ENCODE measurements at places on chromosomes 2 and 18. TPM values are rescaled to one million over a fixed set of nuclear protein-coding genes. Genes with fewer than 3 reads are reported as not detected.

Gene CHST9
- not detected for total RNA-seq

Gene POTEF
- total RNA-seq = not detected

Gene NDUFV2
- total RNA-seq = 307 TPM

Gene CCBE1
- not detected for total RNA-seq

Gene KCNE4
- not detected for total RNA-seq

Gene SCN7A
- total RNA-seq = not detected

Gene C2orf66
- total RNA-seq = not detected

Gene CCL20
- total RNA-seq = 3.1 TPM

Gene GCG
- total RNA-seq = not detected

Gene FEV
- total RNA-seq = not detected

Gene ABCG8
- total RNA-seq = not detected

DNA sequence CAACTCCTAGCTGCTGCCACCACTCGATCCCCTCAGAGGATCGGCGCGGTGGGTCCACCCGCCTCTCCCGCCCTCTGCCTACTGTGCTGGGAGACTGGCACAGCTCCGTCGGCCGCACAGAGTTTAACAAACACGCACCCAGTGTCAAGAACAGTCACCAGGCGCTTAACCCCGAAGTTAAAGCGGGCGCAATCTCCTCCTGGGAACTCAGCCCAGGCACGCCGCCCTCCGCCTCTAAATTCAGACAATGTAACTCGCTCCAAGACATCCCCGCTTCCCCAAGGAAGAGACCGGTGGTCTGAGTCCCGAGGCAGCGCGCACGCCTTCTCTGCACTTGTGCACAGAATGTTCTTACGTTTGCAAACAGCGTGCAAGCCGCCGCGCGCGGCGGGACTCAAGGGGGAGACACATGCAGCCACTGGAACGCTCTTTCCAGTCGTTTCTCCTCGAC is 533 bp downstream of the CXCR4 start:
- peak; percentile 60 for DNase-seq
- peak overlapping the region; percentile 93 for H3K27ac ChIP-seq
- H3K36me3 ChIP-seq = peaks cover 35% of the 10 kb centered on the region
- peaks cover 64% of the 10 kb centered on the region for H3K4me1 ChIP-seq
- peak overlapping the region; percentile 94 for H3K4me3 ChIP-seq

DNA sequence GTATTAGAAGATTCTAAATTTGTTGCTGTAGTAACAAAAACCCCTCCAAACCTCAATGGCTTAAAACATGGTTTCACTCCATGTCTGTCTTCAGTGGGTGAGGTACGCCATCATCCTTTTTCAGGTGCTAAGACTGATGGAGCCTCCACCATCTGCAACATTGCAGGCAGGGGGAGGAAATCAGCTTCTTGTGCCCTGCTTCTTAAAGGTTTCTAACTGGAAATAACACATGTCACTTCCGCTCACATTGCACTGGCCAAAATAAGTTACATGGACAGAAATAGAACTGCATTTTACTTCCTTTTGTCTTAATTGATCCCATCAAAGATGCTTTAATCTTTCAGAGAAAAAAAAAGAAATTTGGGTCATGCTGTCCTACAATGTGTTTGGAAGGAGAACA is 94.1 kb downstream of the GALNT3 start:
- no peaks in the 10 kb centered on the region for H3K27me3 ChIP-seq
- DNase-seq = no peak
- H3K4me1 ChIP-seq = no peaks in the 10 kb centered on the region
- H3K4me3 ChIP-seq = no peak overlapping the region

GRCh38 chr2:74379851-74380789 is at the start of gene DCTN1:
Gene DCTN1 (minus strand): TSS chr2:74380311. CDS start chr2:74380037, 274 bp downstream.
- no peak within 1 kb of the TSS for H3K27ac ChIP-seq
- peak within 1 kb of the TSS; percentile 33 for H3K4me3 ChIP-seq
- H3K27me3 ChIP-seq = no peaks in the 10 kb centered on the region
- H3K4me1 ChIP-seq = peaks cover 27% of the 10 kb centered on the region

- H3K4me1 ChIP-seq = no peaks in the 10 kb centered on the region
- DNase-seq = no peak
- no peaks in the 10 kb centered on the region for H3K27me3 ChIP-seq
- H3K27ac ChIP-seq = no peak overlapping the region
Measured at GRCh38 chr18:63708650-63709049, 5.9 kb downstream of the SERPINB11 start.

GRCh38 chr18:3067165-3067661 is 54.3 kb upstream of the LPIN2 start:
- no peaks in the 10 kb centered on the region for H3K27me3 ChIP-seq
- peak overlapping the region; percentile 83 for H3K27ac ChIP-seq
- H3K4me3 ChIP-seq = peak overlapping the region; percentile 59
- peaks cover 28% of the 10 kb centered on the region for H3K36me3 ChIP-seq
- H3K4me1 ChIP-seq = peaks cover 56% of the 10 kb centered on the region
- no peak for DNase-seq

GRCh38 chr2:20438334-20439192 is 8.3 kb upstream of the RHOB start:
- H3K4me1 ChIP-seq = peaks cover 2% of the 10 kb centered on the region
- H3K27me3 ChIP-seq = peaks cover 14% of the 10 kb centered on the region
- no peak overlapping the region for H3K27ac ChIP-seq

DNA sequence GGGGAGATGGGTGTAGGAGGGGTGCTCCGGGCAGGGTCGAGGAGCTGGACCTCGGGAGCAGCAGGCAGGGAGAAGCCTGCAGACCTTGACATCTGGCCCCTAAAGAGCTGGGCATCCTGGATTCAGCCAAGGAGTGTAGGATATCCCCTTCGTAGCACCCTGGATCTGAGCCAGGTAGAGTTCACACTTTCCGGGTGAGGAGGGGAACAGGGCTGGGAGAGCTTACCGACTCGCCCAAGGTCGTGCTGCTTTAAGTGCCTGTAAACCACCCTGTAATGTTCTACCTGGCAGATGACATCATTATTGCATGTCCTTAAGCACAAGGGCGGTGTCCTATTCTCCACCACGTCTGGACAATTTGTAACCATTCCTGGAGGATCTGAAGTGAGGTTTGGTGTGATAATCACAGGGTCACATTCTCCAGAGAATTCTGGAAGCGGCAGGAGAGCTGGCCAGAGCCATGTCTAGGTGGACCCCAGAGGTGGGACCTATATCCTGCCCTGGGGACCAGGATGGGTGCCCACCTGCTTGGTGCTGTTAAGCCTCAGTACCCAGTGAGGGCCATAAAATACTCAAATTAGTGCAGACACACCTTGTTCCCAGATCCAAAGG is 14.6 kb downstream of the ITM2C start:
- H3K36me3 ChIP-seq = peaks cover 40% of the 10 kb centered on the region
- H3K4me3 ChIP-seq = no peak overlapping the region
- H3K27me3 ChIP-seq = no peaks in the 10 kb centered on the region
- no peak overlapping the region for H3K27ac ChIP-seq
- DNase-seq = no peak

GRCh38 chr2:237558961-237559641 is 7.3 kb upstream of the PRLH start:
- peaks cover 10% of the 10 kb centered on the region for H3K4me1 ChIP-seq
- no peak overlapping the region for H3K4me3 ChIP-seq
- H3K36me3 ChIP-seq = no peaks in the 10 kb centered on the region
- no peak overlapping the region for H3K27ac ChIP-seq
- peaks cover 6% of the 10 kb centered on the region for H3K27me3 ChIP-seq

DNA sequence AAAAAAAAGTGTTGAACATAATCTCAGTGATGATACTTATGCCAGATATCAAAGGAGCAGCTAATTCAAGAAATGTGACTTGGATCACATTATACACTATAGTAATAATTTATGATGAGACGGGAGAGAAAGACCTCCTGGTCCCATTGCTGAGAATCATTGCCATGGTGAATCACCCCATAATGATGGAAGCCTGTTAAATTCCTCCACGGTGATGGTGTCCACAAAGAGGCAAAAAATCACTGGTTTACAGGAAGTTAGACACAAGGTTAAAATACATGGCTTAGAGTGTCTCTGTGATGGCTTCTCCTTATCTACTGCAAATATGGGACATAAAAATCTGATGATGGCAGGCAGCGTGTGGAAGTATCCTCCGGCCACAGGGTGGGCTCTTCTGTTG is 210.0 kb downstream of the CDH2 start:
- no peaks in the 10 kb centered on the region for H3K36me3 ChIP-seq
- no peak overlapping the region for H3K4me3 ChIP-seq
- no peak for DNase-seq
- no peaks in the 10 kb centered on the region for H3K27me3 ChIP-seq
- no peaks in the 10 kb centered on the region for H3K4me1 ChIP-seq
- H3K27ac ChIP-seq = no peak overlapping the region

DNA sequence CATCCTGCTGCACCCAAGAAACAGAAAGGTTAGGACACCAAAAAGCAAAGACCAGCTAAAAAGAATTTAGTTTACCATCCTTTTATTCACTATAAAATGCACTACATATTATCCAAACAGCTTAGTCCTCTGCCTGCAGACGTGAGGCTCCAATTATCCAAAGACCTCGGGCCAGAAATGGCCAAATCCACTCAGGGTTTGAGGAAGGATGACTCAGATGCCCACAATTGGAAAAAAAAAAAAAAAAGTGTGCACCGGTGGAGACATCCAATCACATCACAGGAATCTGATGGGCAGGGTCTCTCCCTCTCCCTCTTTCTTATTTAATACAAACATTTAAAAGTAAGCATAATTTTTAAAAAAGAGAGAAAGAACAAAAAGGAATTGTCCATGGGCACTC is 65.7 kb downstream of the TRABD2A start:
- H3K4me1 ChIP-seq = peaks cover 47% of the 10 kb centered on the region
- no peaks in the 10 kb centered on the region for H3K27me3 ChIP-seq
- peaks cover 18% of the 10 kb centered on the region for H3K36me3 ChIP-seq
- H3K4me3 ChIP-seq = no peak overlapping the region
- DNase-seq = no peak

DNA sequence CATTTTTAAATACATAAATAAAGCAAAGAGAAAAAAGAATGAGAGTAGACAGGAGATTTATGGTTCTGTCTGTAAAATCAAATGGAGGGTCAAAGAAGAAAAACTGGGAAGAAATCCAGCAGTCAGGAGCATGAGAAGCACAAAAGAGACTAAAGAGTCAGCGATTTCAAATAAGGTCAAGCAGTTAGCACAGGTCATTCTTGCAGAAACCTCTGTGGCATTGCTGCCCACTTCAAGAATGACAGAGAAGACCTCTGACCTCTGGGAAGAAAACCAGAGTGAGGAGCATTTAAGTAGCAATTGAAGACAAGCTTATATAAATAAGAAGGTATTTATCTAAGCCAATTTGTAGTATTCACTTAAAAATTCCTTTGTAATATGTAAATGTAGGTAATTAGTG is 172.0 kb upstream of the SPOPL start:
- no peak for DNase-seq
- no peak overlapping the region for H3K27ac ChIP-seq
- H3K4me3 ChIP-seq = no peak overlapping the region
- peaks cover 7% of the 10 kb centered on the region for H3K27me3 ChIP-seq
- no peaks in the 10 kb centered on the region for H3K4me1 ChIP-seq

DNA sequence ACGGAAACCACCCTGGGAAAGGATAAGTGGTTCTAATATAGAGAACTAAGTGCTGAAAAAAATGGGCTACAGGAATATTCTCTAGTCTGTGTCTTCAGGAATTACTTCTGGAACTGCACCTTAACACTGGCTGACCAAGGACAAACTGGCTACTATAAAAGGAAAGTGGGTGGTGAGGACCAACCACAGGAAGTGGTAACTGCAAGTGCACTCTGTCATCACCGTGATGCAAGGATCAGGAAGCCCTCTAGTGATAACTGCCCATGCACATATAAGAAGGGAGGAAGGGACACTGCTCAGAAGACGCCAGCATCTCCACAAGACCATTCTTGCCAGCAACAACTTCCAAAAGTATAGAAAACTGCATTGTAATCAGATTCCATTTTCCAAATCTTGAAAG is 424.4 kb upstream of the RGPD4 start:
- no peak overlapping the region for H3K27ac ChIP-seq
- peaks cover 2% of the 10 kb centered on the region for H3K27me3 ChIP-seq

- H3K27me3 ChIP-seq = peaks cover 5% of the 10 kb centered on the region
- DNase-seq = no peak
- no peaks in the 10 kb centered on the region for H3K36me3 ChIP-seq
- H3K4me3 ChIP-seq = no peak overlapping the region
- H3K4me1 ChIP-seq = no peaks in the 10 kb centered on the region
Measured at GRCh38 chr2:55490554-55490953, 29.0 kb upstream of the CFAP36 start.

DNA sequence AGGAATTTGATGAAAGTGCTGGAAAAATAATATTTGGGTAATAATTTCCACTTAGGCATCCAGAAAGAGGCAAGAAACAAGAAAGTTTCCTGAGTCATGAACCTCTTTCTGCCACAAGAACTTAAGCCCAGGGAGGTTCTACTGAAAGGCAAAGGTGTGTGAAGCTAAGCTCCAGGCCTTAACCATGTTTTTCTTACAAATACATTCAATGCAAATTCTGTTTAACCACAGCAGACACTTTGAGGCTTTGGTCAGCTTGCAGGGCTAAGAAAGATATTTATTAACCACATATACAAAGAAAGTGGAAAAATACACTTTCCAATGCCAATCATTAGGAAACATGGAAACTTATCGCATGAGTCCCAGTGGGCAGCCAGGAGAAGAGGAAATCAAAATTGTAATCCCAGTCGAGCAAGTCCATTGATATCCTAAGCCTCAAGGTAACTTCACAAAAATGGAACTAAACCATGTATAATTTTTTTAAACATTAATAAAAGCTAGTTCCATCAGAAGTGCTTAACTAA is 68.3 kb downstream of the PIEZO2 start:
- no peaks in the 10 kb centered on the region for H3K4me1 ChIP-seq
- DNase-seq = no peak
- H3K27me3 ChIP-seq = peaks cover 6% of the 10 kb centered on the region
- H3K4me3 ChIP-seq = no peak overlapping the region

DNA sequence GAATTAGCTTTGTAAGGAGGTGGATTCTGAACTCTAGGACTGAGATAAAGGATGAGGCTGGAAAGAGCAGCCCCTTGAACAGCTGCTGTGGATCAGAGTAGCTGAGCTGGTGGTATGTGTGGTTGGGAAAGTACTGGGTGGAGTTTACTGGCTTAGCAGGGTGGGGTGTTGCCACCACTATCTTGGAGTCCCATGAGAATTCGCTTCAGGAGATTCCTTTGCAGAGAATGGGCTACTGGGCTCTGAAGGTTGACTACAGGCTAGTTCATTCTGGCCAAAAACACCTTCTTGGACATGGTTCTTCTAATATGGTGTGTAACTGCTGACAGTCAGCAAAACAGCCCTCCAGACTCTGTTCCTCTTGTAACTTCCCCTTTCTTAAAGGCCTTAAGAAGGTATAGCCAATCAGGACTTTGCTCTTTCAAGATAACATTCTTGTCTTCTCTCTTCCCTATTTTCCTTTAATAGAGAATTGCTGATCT is 52.7 kb downstream of the TET3 start:
- DNase-seq = no peak
- peaks cover 63% of the 10 kb centered on the region for H3K4me1 ChIP-seq
- H3K36me3 ChIP-seq = peaks cover 9% of the 10 kb centered on the region

DNA sequence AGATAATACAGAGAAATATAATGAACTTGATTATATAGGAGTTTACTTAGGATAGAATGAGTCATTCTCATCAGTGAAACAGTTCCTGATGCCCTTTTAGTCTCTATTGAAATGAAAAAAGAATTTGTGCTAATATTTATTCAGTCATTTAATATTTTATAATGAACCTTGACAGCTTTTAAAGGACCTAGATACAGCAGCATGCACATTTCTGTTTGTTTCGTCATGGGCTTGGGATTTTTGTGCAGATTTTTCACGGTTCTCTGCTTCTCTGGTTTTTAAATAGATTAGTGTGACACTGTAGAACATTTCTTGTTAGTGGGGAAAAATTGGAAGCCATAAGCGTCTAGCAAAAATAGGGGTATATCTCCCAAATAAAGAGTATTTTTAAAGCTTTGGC is 60.7 kb downstream of the NABP1 start:
- H3K36me3 ChIP-seq = peaks cover 1% of the 10 kb centered on the region
- H3K4me3 ChIP-seq = no peak overlapping the region
- peaks cover 24% of the 10 kb centered on the region for H3K27me3 ChIP-seq
- peaks cover 9% of the 10 kb centered on the region for H3K4me1 ChIP-seq

All from activated naive CD8-positive, alpha-beta T cell treated with anti-CD3 and anti-CD28 coated beads for 36 hours (primary cell).